ENCODE measurements at places on chromosomes 5 and 9. TPM values are rescaled to one million over a fixed set of nuclear protein-coding genes. Genes with fewer than 3 reads are reported as not detected.

GABRA1 gene
- not detected for polyA plus RNA-seq

SLC46A2 gene
- not detected for polyA plus RNA-seq

FAT2 gene
- polyA plus RNA-seq = 0.06 TPM

FREM1 gene
- not detected for polyA plus RNA-seq

WDR38 gene
- not detected for polyA plus RNA-seq

COL27A1 gene
- polyA plus RNA-seq = 18.3 TPM

SPINK9 gene
- not detected for polyA plus RNA-seq

SLC2A8 gene
- 13.2 TPM for polyA plus RNA-seq

RAD17 gene
- 9.9 TPM for polyA plus RNA-seq

AFAP1L1 gene
- polyA plus RNA-seq = 2.9 TPM
